ENCODE measurements at places on chromosomes 7 and 10.

GRCh38 chr10:33134011-33134751, 176.2 kb upstream of the ITGB1 start:
- DNase-seq: peak; percentile 98

DNA sequence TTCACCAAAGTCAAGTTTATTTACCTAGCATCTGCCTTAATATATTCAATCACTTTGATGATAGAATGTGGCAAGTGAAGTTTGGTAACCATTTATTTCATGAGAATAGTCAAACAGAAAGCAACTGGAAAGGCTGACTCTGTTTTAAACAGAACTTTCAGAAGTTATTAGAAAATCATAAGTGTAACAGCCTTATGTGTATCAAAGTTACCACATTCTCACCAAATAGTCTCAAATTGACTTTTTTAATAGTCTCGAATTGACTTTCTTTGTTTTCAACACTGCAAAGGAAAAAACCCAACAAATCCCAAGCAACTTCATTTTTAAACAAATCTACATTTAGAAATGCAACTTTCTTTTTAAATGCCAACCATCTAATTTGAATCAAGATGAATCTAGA, 29.5 kb downstream of the NAMPT start:
- peak; percentile 58 for DNase-seq

DNA sequence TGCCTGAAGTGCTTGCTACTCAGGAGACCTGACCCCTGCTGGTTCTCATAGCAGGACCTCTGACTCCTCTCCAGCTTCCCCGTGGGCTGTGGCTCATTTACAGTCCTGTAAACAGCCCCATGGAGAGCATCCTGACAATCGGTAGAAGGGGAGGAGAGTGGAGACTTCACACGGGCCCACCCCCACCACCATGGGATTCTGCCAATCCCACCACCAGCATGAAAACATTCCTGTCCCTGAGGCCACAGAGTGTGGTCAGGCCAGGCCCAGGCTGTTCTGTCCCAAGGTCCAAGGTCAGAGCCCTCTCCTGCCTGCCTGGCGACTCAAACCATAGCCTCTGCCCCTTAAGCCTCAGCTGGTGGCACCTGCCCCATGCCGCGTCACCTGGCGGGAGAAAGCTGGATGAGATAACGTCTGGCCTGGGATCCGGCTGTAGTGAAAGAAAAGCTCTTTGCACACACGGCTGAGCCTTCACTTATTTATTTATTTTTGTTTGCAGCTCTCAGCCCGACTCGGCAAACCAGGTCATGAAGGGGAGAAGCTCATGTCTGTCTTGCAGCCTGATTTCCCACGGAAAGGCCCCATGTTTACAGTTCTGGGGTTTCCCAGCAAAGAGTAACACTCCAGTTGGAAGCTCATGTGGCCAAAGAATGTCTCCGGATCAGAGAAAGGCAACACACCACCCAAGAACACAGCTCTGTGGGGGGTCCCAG, 293.6 kb upstream of the ZMIZ1 start:
- no peak for DNase-seq

DNA sequence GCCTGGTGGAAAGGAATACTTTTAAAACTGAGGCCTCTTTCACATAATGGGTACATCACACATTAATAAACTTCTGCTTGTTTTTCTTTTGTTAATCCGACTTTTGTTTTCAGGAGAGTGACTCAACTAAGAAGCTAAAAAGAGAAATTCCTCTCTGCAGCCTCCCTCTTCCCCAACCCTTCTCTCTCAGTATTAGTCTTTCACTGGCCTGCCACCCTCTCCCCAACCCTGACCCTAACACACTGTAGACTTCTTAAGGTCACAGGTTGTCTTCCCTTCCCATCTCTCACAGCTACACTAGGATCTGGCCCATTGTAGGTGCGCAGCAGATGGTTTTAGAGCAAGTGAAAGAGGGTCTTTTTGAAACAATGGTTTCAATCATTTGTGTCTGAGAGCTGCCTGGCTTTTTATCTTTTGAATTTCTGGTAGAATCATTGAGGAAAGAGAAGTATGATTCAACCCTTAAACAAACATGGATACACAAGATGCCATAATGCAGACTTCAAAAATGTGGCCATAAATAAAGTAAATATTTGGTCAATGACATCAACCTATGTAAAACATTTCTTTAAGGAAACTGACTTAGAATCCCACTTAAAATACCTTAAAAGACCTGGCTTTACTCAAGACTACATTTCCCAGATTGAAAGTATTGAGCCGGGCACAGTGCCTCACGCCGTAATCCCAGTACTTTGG, 17.9 kb upstream of the FFAR4 start:
- DNase-seq: no peak

- no peak for DNase-seq
Observed at GRCh38 chr7:91397612-91398011, 133.4 kb downstream of the FZD1 start.

- DNase-seq: no peak
Observed at GRCh38 chr10:77099136-77099535, 538.5 kb downstream of the KCNMA1 start.

DNA sequence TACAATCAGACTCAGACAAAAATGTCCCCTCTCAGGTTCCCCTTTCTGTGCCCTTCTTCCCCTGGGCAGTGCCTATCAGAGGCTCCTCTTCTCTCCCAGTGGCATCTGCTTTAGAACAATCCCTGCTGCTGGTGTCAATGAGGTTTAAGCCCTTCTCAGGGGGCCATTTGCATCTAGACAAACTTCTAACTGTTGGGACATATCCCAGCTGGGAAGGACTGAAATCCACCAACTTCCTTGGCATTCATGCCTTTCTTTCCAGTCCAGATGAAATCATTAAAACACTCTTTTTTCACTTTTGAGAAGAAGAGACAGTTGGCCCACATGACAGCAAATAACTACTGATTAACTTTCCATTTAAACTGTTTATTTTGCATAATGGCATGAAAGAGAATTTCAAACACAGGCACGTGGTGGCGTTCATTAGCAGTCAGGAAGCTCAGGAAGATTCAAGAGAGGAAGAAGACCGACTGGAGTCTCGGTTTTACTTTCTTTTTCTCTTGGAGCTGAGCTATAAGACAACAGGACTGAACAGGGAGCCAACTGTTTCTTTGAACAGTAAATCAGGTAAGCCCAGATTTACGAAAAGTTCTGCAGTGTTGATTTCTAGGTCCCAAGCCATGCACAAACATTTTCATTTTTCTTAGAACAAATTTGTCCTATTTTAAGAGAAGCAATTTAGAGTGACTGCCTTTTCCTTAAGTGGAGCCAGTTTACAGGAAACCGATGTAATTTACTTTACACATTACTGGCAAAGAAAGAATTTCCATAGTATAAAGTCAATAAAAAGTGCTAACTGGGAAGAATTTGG, at the start of gene GIMAP2:
Gene GIMAP2, plus strand, starts transcription at position 488 of the 811 bp plus-strand sequence. CDS start 1,354 bp downstream, outside the sequence.
- peak; percentile 64 for DNase-seq

GRCh38 chr10:77104459-77104980, 533.1 kb downstream of the KCNMA1 start:
- DNase-seq: no peak

- no peak for DNase-seq
Observed at GRCh38 chr7:75987805-75988567, 6.4 kb downstream of the TMEM120A start.

DNA sequence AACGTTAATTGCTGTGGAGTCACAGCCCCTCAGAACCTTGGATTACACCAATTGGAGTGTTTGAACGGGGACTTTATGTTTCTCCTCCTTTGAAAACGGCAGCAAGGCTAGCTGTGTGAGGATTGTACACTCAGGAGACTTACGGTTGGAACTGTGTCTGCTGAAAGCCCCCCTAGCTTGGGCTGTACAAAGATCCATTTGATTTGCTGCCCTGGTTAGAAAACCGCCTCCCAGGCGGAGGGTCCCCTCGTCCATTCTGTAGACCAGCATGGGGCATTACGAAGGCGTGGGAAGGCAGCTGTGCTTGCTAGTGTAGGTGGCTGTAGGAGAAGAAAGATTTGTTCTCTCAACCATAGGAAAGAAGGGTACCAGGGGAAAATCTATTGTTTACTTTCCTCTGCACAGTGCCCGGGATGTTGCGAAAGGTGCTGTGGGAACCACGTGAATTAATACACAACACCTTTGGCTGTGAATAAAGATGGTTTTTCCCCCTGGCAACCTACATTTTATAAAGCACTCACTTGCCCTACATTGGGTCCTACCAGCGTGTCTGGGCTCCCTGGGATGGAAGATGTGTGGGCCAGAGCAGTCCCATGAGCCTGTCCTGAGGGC, 73.4 kb upstream of the BTBD16 start:
- DNase-seq: no peak

GRCh38 chr10:63515002-63515763, 6.0 kb upstream of the REEP3 start:
- DNase-seq: peak; percentile 39

DNA sequence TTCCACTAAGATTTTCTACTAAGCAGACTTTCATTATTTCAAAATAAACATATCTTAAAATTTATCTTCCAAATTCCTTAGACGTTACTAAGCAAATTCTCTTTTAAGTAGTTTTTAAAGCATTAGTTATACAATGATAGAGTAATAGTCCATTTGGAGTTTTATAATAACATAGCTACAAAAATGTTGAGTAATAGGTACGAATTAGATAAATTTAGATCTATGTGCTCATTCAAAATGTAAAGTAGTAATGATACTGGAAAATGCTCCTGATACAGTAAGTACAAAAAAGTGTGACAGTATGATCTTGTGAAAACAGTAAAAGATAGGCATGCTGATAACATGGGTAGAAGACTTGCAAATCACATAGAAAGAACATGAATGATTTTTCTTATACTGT, 4.5 kb downstream of the DMTF1 start:
- DNase-seq: no peak

DNA sequence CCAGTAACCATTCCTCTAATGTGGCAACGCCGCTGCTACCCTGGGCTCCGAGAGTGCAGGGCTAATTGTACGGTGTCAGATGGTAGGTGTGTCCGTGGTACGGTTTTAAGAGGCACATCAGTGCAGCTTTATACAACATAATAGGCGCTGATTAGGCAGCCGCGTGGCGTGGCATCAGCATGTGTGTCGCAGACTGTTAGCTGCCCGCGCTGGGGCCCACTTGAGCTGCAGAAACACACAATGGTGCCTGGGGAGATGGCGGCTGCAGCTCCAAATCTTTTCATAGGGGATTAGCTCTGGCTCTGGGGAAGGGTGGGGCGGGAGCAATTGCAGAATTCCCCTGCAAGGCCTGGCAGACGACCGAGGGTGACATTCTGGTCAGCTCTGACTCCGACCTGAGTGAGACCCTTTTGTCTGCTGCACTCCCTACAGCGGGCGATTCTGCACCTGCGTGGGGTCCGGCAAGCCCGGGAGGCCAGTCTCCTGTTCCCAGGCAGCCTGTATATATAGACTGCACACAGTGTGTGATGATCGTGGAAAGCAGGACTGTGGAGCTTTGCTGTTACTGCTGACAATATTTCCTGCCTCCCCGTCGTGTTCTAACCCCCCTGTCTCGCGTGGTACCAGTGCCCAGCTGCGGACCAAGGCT, 722.7 kb upstream of the CELF2 start:
- no peak for DNase-seq

DNA sequence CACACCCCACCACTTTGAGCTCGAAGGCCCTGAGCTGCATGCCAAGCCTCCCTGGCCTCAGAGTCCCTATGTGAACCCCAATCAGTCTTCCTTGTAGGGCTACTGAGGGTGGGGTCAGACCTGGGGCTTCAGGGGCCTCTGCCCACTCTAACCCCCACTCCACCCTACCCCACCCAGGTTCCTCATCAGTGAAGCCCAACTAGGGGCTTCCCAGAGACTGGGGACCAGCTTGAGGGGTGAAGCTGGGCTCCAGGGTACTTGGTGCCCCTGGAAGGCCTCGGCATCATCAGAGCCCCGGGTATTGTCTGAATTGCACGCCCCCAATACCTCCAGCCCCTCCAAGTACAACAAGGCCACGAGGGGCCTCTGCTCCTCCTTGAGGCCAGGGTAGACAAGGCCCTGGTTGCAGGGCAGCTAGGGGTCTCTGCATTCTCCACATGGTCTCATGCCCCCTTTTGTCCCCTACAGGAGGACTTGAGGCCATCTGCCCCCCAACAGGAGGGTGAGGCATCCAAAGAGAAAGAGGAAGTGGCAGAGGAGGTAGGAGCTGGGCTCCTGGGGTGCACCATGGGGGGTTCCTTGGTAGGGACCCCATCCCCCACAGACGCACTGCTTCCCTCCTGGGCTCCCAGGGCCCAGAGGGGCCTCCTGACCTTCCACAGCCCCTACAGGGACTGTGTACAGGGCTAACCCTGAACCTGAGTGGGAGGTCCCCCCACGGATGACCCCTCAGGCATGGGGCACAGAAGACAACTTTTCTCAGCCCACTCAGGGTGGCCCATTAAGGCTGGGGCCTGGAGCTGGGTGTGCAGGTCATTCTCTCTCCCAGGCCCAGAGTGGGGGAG, 4.0 kb downstream of the SNCG start:
- no peak for DNase-seq

GRCh38 chr10:132405463-132405991, 8.5 kb downstream of the PWWP2B start:
- no peak for DNase-seq
